WTC11 (cell line): ENCODE measurements at places on chromosomes 4 and X. TPM values are rescaled to one million over a fixed set of nuclear protein-coding genes. Genes with fewer than 3 reads are reported as not detected.

The TCEAL6 gene
- 0.62 to 1.1 TPM (median 0.81 TPM) in 3 replicates for total RNA-seq

DNA sequence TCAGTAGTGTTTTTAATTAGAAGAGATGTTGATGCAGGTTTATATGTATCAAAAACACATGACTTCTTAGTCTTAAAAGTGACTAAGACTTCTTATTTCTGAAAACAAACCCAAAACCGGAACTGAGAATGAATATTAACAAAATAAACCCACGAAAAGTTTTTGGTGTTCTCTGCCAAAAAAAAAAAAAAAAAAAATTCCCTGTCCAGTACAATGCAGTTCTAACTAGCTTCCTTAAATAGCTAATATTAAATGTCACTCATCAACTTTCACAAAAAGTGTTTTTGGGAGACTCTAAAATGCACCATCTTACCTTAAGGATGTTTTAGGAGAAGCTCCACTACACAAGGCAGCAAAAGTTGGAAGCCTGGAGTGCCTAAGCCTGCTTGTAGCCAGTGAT, 2.0 kb downstream of the ANKRD37 start:
- no peak for DNase-seq

GRCh38 chr4:99868126-99868596, 26.1 kb downstream of the LAMTOR3 start:
- no peak for DNase-seq

The PDS5A gene
- total RNA-seq: 61.7 to 64.6 TPM (median 63.0 TPM) in 3 replicates

DNA sequence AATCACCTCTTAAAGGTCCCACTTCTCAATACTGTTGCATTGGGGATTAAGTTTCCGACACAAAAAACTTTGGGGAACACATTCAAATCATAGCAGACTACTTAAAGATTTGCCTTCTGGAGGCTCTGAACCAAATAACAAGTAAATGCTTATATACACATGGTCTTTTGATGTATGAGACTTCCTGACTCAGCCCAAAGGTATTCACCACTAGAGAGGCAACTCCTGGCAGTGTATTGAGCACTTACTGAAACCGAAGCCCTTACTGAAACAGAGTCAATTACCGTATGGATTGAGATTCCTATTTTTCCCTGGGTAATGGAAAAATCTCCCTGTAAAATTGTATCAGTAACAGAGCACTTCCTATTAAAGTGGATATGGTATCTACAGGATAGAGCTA, 45.4 kb downstream of the ZCCHC13 start:
- DNase-seq: no peak

- DNase-seq: peak; percentile 88
These were observed 155.1 kb downstream of the SHROOM3 start for GRCh38 chr4:76589872-76590797.
